Peyer's patch (tissue), 4 donors: ENCODE measurements at places on chromosomes 7 and 10. TPM values are rescaled to one million over a fixed set of nuclear protein-coding genes. Genes with fewer than 3 reads are reported as not detected.
A peak's percentile ranks its signal among the peaks of the same experiment; 100 is the strongest.

AASS gene
- total RNA-seq, result 10.1 TPM

DNA sequence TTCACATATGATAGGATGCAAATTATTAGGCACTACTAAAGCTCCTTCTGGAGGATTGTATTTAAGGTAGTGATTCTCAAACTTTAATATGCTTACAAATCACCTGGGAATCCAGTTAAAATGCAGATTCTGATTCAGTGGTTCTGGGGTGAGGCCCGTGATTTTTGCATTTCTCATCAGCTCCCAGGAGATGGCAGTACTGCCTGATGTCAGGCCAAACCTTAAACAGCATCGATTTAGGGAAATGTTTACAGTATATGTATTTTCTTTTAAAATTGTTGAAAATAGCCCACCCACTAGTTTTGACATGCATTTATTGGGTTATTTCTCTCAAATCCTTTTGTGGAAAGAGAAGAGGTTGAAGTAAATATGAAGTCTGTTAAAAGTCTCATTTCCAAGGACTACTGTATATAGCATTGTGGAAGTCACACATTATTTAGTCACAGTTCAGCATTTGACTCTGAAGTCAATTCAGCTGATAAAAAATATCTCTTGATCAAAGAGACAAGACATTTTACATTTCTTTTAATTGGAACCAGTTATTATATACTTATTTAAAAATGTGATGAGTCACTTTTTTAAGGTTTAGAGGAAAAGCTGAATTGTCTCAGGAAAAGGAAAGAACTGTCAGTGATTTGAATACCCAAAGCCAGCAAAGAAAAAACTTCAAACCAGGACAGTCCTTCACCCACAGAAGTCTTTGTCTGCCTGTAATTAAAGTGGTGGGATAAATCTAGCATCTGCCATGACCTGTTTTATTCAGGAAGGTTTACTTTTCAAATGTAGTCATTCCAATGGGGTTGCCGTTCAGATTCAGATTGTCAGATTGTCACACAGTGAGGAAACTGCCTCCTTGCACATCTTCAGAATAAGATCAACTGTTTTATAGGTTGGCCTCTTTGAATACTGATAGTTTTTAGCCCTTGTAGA lies 21.1 kb upstream of the HBP1 start:
- H3K36me3 ChIP-seq, result no peaks in the 10 kb centered on the region
- no peaks in the 10 kb centered on the region for H3K4me1 ChIP-seq
- H3K4me3 ChIP-seq, result no peak overlapping the region
- no peak overlapping the region for H3K27ac ChIP-seq

- no peaks in the 10 kb centered on the region for H3K27me3 ChIP-seq
- H3K4me3 ChIP-seq, result no peak overlapping the region
- no peak overlapping the region for H3K27ac ChIP-seq
- H3K36me3 ChIP-seq, result no peaks in the 10 kb centered on the region
- no peaks in the 10 kb centered on the region for H3K4me1 ChIP-seq
- DNase-seq, result no peak
These were observed 1.8 kb upstream of the MAGI2 start for GRCh38 chr7:79455173-79455790.

LIPF gene
- total RNA-seq, result not detected

DNA sequence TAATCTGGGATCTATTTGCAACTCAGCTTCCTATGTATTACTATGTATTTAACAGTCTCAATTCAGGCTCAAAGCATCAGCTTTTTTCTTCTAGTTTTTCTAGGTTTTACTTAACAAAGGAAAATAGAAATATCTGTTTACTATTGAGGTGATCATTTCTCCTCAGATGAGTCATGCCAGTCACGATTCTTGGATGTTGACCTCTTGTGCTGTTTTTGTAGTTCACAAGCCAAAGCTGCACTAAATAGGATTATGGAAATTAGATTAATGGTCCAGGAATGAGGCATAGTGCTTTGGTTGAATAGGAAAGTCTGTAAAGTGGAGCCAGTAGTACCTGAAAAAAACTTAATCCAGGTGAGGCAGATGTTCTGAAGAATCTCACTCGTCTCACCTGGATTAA lies 198.3 kb upstream of the KAT6B start:
- no peaks in the 10 kb centered on the region for H3K4me1 ChIP-seq
- DNase-seq, result no peak
- no peak overlapping the region for H3K27ac ChIP-seq
- H3K27me3 ChIP-seq, result no peaks in the 10 kb centered on the region
- H3K4me3 ChIP-seq, result no peak overlapping the region

DNA sequence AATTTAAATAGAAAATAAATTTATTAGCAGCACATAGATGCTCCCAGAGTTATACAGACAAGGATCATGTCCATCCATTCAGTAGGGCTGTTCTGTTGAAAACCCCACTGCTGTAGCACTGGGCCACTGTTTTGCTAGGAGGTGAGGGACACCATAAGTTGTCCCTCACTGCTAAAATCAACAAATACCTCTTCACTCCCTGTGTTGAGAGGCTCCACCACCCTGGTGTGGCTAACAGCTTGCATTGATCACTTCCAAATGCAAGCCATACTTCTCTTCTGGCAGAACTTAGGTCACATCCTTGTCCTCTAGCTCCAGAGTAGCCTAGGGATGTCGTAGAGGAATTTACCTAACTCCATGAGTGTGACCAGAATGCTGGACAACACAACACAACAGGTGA lies 55.4 kb downstream of the MDFIC start:
- H3K27ac ChIP-seq, result no peak overlapping the region
- DNase-seq, result no peak

- H3K27ac ChIP-seq, result peak overlapping the region; percentile 51
- no peaks in the 10 kb centered on the region for H3K27me3 ChIP-seq
These were observed 14.3 kb downstream of the GRK5 start for GRCh38 chr10:119221666-119222065.

- no peaks in the 10 kb centered on the region for H3K36me3 ChIP-seq
- DNase-seq, result no peak
- no peaks in the 10 kb centered on the region for H3K4me1 ChIP-seq
- H3K4me3 ChIP-seq, result no peak overlapping the region
- no peaks in the 10 kb centered on the region for H3K27me3 ChIP-seq
These were observed 16.2 kb upstream of the EPHB6 start for GRCh38 chr7:142838461-142839213.

DNA sequence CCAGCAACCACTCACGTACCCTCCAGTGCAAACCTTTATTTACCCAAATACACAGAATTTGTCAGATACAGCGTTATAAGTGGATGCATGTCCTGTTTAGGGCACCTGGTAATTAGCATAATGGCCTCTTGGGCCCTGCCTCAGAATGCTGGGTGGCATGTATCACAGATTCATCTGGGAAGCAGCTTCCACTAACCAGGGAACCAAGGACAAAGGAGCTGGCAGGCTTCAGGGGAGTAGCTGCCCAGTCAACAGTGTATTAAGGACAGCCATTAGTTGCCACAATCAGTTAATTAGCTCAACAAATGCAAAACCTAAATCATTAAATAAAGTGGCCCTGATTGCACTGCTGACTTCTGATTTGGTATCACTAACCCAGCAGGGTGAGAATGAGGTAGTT lies 105.7 kb downstream of the RAPGEF5 start:
- no peaks in the 10 kb centered on the region for H3K36me3 ChIP-seq
- DNase-seq, result no peak
- H3K27me3 ChIP-seq, result no peaks in the 10 kb centered on the region

COBL gene
- total RNA-seq, result 25.6 TPM

- no peak overlapping the region for H3K27ac ChIP-seq
- no peaks in the 10 kb centered on the region for H3K27me3 ChIP-seq
- H3K4me3 ChIP-seq, result no peak overlapping the region
- H3K36me3 ChIP-seq, result no peaks in the 10 kb centered on the region
- no peaks in the 10 kb centered on the region for H3K4me1 ChIP-seq
- DNase-seq, result no peak
These were observed 126.5 kb upstream of the JCAD start for GRCh38 chr10:30185916-30186315.

GRCh38 chr7:75704928-75705327 lies 33.8 kb downstream of the HIP1 start:
- H3K27ac ChIP-seq, result no peak overlapping the region
- no peaks in the 10 kb centered on the region for H3K4me1 ChIP-seq
- no peak overlapping the region for H3K4me3 ChIP-seq
- no peak for DNase-seq
- no peaks in the 10 kb centered on the region for H3K36me3 ChIP-seq
- no peaks in the 10 kb centered on the region for H3K27me3 ChIP-seq

DNA sequence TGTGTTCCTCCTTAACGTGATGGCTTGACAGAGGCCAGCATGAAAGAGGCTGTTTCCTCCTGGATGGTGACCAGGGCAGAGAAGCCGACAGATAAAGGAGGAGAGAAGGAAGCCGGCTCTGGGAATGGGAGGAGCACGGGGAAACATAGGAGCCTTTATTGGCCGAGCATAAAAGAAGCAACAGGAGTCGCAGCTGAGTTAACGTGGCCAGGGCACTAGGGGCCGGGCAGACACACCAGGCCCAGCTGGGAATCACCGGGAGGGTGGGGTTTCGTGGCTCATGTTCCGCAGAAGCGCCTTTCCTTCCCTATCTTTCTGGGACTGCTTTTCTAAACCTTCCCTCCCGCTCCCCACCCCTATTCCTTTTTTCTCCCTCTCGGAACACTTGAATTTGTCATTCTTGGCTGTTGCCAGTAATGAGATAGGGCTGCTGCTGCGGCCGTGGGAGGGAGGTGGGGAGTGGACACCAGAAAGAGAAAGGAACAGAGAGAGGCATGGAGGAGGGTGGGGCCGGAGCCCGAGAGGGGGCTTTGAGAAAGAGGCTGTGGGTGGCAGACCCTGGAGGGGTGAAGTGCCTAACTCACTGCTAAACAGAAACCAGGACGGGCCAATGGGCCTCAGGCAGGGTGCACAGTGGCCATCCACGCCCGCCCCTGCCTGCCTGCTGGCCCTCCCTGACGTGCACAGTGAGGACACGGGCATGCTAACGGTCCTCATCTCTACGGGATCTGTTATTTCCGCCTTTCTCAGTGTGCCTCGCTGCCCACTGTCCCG lies 65.2 kb downstream of the COL13A1 start:
- DNase-seq, result peak; percentile 75
- no peak overlapping the region for H3K27ac ChIP-seq
- H3K27me3 ChIP-seq, result no peaks in the 10 kb centered on the region
- peaks cover 38% of the 10 kb centered on the region for H3K4me1 ChIP-seq
- H3K4me3 ChIP-seq, result no peak overlapping the region
- H3K36me3 ChIP-seq, result no peaks in the 10 kb centered on the region

DNA sequence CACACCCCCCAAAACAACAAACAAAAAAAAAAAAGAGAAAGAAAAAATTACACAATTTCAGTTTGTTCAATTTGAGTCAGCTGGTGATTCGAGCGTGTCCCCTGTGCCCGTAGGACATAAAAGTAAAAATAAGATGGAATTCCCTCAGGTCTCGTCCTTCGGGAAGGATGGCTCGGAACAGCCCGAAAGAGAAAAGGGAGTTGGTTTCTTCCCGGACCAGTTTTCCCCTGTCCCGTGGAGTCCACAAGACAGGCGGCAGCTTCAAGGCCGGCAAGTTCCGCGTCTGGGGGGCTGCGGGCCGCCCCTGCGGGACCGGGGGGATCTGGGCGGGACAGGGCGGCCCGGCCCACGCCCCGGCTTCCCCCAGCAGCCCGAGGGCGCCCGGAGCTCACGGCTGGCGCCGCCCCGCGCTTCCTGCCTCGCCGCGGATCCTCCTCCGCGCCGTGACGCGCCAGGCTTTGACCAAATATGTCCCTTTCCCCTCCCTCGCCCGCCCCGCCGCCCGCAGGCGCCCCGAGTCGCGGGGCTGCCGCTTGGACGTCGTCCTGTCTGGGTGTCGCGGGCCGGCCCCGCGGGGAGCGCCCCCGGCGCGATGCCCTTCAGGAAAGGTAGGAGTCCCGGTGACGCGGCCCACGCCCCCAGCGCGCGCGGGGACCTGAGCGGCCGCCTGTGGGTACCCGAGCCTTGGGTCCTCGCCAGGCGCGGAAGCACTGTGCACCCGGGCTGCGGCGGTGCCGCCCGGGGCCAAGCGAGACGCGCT lies 55.8 kb downstream of the RBM17 start:
- peak overlapping the region; percentile 76 for H3K4me3 ChIP-seq
- peak overlapping the region; percentile 85 for H3K27ac ChIP-seq
- DNase-seq, result peak; percentile 90
- H3K27me3 ChIP-seq, result no peaks in the 10 kb centered on the region
- peaks cover 29% of the 10 kb centered on the region for H3K4me1 ChIP-seq

DNA sequence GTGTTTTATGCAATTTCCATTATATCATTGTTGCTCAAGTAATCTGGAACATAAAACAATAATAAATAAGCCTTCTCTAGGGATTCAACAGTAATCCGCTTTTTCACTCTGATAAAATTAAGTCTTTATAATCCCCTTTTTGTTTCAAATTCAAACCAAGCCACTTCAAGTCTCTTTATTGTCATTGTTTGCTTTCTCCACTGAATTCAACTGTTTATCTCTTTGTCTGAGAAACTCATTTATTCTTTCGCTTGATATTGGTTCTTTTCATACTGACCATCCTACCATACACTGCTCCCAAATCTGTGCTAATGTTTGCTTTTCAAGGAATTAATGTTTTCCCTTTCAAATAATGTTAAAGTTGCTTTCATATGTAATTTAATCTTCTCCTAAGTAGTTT lies 550.4 kb upstream of the PCDH15 start:
- no peak overlapping the region for H3K27ac ChIP-seq
- H3K4me3 ChIP-seq, result no peak overlapping the region

DNA sequence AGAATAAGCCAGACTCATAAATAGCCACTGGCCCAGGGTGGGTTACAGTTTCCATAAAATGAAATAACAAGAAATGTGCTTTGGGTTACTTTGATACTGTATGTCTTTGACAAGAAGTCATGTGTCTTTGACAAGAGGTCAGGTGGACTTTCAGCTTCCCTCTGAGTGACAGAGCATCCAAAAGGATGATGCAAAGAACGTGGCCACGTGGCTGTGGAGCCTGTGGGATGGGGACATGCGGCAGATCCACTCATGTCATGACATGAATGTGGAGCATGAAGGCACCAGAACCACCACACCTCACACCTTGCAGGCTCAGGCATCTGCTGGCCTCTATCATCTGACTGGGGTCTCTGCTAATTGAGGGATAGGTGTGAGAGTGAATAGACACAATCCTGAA lies 37.1 kb upstream of the CUX1 start:
- H3K36me3 ChIP-seq, result no peaks in the 10 kb centered on the region
- H3K27ac ChIP-seq, result no peak overlapping the region
- H3K27me3 ChIP-seq, result no peaks in the 10 kb centered on the region

NPFFR1 gene
- total RNA-seq, result not detected

GRCh38 chr10:3525832-3526449 lies 259.1 kb downstream of the KLF6 start:
- DNase-seq, result no peak
- H3K27me3 ChIP-seq, result no peaks in the 10 kb centered on the region
- H3K36me3 ChIP-seq, result no peaks in the 10 kb centered on the region
